ENCODE measurements at places on chromosomes 5 and 9. TPM values are rescaled to one million over a fixed set of nuclear protein-coding genes. Genes with fewer than 3 reads are reported as not detected.

DNA sequence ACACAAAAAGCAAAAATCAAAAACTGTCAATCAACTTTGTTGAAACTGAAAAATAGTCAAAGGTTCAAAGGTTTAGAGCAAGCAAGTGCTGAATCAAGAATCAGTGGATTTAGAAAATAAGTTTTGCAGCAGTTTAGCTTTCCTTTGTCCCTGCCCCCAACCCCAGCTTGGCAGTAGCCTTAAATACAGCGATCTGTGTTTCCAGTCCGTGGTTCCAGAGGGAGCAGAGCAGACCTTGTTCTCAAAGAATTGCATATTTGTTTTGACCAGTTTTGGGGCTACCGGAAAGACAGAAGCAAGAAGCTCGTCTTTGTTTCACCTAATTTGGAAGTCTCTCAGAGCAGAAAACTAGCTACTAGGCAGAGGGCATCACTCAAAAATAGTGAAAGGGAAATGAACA is 57.2 kb upstream of the PRDM9 start:
- H3K27ac ChIP-seq, result no peak overlapping the region
- no peaks in the 10 kb centered on the region for H3K36me3 ChIP-seq
- no peak for DNase-seq
- no peaks in the 10 kb centered on the region for H3K27me3 ChIP-seq
- no peaks in the 10 kb centered on the region for H3K4me1 ChIP-seq

DNA sequence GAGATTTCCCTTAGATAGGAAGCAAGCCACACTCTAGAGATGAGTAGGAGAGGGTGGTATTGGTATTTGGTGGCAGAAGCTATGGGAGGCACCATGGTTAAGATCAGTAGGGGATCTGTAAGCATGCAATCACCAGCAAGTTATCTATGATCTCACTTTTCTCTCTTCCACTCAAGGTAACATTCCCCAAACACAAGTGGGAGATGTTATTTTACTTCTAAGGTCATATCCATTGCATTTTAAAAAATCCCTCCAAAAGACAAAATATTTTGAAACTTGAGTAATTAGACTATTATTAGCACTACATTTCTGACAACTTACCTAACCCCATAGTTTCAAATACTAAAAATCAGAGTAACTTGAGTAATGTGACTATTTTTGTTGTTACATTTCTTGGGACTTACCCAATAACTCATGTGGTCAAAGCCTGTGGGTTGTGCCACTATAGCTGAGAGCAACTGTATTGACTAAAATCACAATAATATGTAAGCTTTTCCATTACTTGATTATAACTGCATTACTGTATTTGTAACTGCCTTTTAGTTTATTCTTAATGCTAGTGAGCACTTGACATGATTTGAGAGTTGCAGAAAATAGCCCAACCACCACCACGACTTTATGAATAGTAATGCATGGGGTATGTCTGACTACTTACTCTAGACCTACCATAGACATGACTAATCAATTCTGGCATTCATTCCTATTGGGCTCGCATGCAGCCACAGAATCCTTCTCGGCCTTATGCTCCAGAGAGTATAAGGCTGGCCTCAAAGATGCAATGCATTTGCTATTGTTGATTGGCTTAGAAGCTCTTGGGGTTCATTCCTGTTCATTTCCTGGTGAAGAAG is 264.7 kb downstream of the TRIM32 start:
- DNase-seq, result no peak
- no peak overlapping the region for H3K27ac ChIP-seq
- H3K27me3 ChIP-seq, result no peaks in the 10 kb centered on the region

- H3K27me3 ChIP-seq, result no peaks in the 10 kb centered on the region
- peaks cover 20% of the 10 kb centered on the region for H3K4me1 ChIP-seq
- DNase-seq, result peak; percentile 86
- no peak overlapping the region for H3K4me3 ChIP-seq
- H3K36me3 ChIP-seq, result no peaks in the 10 kb centered on the region
Measured at GRCh38 chr5:141691867-141692532, 10.0 kb upstream of the ARAP3 start.

- no peak overlapping the region for H3K27ac ChIP-seq
- DNase-seq, result no peak
- no peaks in the 10 kb centered on the region for H3K36me3 ChIP-seq
- H3K4me3 ChIP-seq, result no peak overlapping the region
- H3K27me3 ChIP-seq, result no peaks in the 10 kb centered on the region
Measured at GRCh38 chr5:102638316-102638715, 116.8 kb upstream of the PAM start.

GRCh38 chr5:67221487-67222242 is 25.1 kb upstream of the CD180 start:
- no peaks in the 10 kb centered on the region for H3K36me3 ChIP-seq
- no peaks in the 10 kb centered on the region for H3K27me3 ChIP-seq
- DNase-seq, result no peak
- no peak overlapping the region for H3K4me3 ChIP-seq
- H3K27ac ChIP-seq, result no peak overlapping the region

GRCh38 chr9:33498387-33498786 is 24.7 kb upstream of the NOL6 start:
- H3K27ac ChIP-seq, result no peak overlapping the region
- no peaks in the 10 kb centered on the region for H3K4me1 ChIP-seq
- no peak overlapping the region for H3K4me3 ChIP-seq

GRCh38 chr5:134383980-134384697 is 12.8 kb downstream of the UBE2B start:
- no peak overlapping the region for H3K4me3 ChIP-seq
- H3K4me1 ChIP-seq, result no peaks in the 10 kb centered on the region
- peaks cover 7% of the 10 kb centered on the region for H3K36me3 ChIP-seq
- DNase-seq, result no peak

- no peak overlapping the region for H3K4me3 ChIP-seq
- no peaks in the 10 kb centered on the region for H3K4me1 ChIP-seq
Measured at GRCh38 chr5:175609526-175609925, 48.3 kb upstream of the HRH2 start.

- no peaks in the 10 kb centered on the region for H3K36me3 ChIP-seq
- H3K27me3 ChIP-seq, result no peaks in the 10 kb centered on the region
- no peaks in the 10 kb centered on the region for H3K4me1 ChIP-seq
- no peak overlapping the region for H3K4me3 ChIP-seq
- H3K27ac ChIP-seq, result no peak overlapping the region
- DNase-seq, result no peak
Measured at GRCh38 chr5:133287500-133287899, 235.7 kb downstream of the HSPA4 start.

GRCh38 chr5:155616779-155617392 is 603.3 kb downstream of the KIF4B start:
- no peak overlapping the region for H3K27ac ChIP-seq
- no peak for DNase-seq
- no peaks in the 10 kb centered on the region for H3K27me3 ChIP-seq

GRCh38 chr9:5278486-5278885 is 26.0 kb downstream of the RLN2 start:
- no peaks in the 10 kb centered on the region for H3K27me3 ChIP-seq
- no peak overlapping the region for H3K4me3 ChIP-seq
- no peak for DNase-seq
- no peaks in the 10 kb centered on the region for H3K36me3 ChIP-seq
- H3K4me1 ChIP-seq, result no peaks in the 10 kb centered on the region
- H3K27ac ChIP-seq, result no peak overlapping the region

DNA sequence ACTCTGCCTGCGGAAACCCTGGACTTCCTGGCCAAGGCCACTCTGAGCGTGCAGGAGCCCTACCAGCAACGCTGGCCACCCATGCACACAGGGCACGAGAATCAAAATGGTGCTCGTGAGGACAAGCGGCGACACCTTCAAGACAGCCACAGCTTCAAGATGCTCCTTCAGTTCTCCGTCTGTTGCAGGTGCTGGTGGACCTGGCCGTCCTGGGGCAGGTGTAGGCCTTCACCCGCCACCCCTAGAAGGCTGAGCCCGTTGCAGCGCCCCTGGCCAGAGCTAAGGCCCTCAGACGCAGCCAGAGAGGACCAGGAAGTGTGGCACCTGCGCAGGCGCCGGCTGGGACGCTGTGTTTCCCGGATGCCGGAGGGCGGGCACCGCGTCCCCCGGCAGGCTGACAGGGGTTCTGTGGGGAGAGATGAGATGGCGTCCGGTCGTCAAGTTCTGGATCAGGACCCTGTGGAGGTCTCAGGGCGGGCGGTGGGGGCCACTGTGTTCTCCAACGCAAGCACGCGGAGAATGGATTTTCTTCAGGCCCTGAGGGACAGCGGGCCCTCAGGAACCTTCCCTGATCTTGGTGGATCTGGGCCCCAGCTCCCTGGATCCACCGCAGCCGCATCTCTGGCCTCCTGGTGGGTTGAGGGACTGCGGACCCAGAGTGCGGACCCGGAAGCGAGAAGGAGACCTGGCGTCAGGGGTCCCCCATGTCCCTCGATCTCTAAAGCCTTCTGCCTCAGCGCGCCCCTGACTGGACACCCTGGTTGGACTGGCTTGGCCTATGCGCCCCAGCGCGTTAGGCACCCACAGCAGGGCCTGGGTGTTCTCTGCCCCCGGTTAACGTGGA is 1770.8 kb upstream of the CDH9 start:
- H3K27ac ChIP-seq, result no peak overlapping the region
- H3K4me1 ChIP-seq, result no peaks in the 10 kb centered on the region
- no peak for DNase-seq

DNA sequence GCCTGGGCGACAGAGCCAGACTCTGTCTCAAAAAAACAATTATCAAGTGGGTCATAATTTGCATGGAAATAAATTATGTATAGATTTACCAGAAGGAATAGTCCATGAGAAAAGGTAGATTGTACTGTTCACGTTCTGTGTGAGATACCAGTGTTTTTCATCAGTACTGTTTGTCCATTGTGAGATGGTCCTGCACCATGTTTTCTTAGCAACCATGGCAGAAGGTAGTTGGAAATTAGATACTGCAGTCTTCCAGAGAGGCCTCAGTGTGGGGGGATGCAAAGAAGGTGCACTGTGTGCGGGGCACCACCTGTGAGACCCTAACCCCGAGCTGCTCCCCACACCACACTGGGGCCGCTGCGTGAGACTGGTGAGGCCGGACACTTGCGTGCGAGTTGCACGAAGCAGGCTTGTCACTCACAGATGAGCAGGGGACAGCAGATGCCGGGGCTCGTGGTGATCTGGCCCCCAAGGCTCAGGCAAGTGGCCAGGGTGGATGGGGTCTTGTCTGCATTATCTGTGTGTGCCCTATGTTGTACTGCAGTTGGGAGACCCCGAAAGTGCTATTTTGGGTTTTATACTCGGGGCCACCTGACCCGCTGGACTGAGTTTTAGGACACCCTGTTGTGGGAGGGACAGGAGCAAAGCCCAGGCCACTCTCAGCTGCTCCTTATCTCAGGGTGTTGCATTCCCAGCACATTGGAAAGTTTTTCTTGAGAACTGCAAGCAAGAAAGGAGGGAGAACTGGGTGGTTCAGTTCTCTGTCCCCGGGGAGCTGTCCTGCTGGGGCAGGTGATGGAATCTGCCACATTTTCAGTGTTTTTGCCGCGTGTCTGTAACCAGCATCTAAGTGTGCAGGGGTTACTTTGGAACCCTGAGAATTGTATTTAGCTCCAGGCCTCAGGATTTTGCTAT is 61.9 kb downstream of the EHMT1 start:
- DNase-seq, result no peak
- peaks cover 12% of the 10 kb centered on the region for H3K4me1 ChIP-seq
- H3K4me3 ChIP-seq, result no peak overlapping the region
- H3K27ac ChIP-seq, result no peak overlapping the region
- no peaks in the 10 kb centered on the region for H3K27me3 ChIP-seq
- peaks cover 7% of the 10 kb centered on the region for H3K36me3 ChIP-seq

DNA sequence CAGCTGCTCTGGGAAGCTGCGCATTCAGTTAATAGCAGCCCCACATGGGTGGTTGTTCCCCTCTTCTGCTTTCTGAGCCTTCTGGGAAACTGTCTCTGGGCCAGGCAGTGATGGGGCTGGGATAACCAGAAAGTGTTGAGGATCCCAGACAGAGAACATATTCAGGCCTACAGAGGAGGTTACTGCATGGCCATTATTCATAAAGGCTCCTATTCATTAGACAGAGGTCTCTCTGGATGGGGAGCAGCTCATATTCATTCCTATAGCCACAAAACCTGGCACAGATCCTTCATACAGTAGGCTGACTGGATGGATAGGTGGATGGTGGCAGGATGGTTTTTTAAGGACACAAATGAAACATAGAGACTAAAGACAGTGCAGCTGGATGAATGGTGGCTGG is 76.3 kb downstream of the HSPA4 start:
- no peak for DNase-seq
- no peak overlapping the region for H3K27ac ChIP-seq
- H3K4me1 ChIP-seq, result no peaks in the 10 kb centered on the region
- no peaks in the 10 kb centered on the region for H3K36me3 ChIP-seq
- no peak overlapping the region for H3K4me3 ChIP-seq

GRCh38 chr5:41598011-41598410 is 87.6 kb upstream of the PLCXD3 start:
- H3K4me1 ChIP-seq, result no peaks in the 10 kb centered on the region
- no peak for DNase-seq

DNA sequence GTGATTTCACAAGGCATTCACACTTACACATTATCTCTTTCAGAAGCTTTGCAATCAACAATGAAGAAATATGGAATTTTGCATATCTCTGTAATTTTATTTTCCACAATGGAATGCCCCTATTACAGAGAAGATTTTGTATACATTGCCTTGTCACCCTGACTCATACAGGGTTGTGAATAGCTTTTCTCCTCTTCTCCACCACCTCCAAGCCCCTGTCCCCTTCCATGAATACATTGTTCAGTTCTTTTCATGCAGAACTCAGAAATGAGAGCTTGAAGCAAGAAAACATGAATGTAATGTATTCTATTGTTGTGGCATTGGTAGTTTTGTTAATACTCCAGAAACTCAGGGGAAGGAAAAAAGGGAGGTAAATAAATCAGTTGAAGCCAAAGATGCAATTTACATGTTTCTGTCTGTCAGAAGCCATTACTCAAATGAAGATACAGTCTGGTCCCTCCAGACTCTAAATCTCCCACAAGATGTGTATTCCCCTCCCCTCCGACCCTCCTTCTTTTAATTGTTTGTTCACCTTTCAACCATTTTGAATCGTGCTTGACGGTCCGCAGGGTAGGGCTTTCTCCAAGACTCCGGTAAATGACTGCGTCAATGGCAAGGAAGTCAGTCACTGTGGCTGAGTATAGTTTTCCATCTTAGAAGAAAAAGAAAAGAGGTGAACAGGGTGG is 86.1 kb downstream of the SEMA6A start:
- no peaks in the 10 kb centered on the region for H3K27me3 ChIP-seq
- no peak overlapping the region for H3K4me3 ChIP-seq
- no peak overlapping the region for H3K27ac ChIP-seq
- H3K4me1 ChIP-seq, result no peaks in the 10 kb centered on the region

GRCh38 chr5:116766470-116766947 is 191.9 kb upstream of the SEMA6A start:
- no peak overlapping the region for H3K4me3 ChIP-seq
- no peaks in the 10 kb centered on the region for H3K36me3 ChIP-seq
- H3K27me3 ChIP-seq, result no peaks in the 10 kb centered on the region
- H3K27ac ChIP-seq, result no peak overlapping the region

GRCh38 chr9:121844098-121844497 is 192.7 kb downstream of the DAB2IP start:
- H3K27ac ChIP-seq, result no peak overlapping the region
- no peaks in the 10 kb centered on the region for H3K4me1 ChIP-seq
- no peak overlapping the region for H3K4me3 ChIP-seq
- no peaks in the 10 kb centered on the region for H3K27me3 ChIP-seq

The ORM2 gene
- total RNA-seq, result 3.4 TPM

The FOXE1 gene
- total RNA-seq, result not detected

The NMUR2 gene
- 0.81 TPM for total RNA-seq

The ROR2 gene
- 11.5 TPM for total RNA-seq

The MYOZ3 gene
- total RNA-seq, result 3.1 TPM

The PHPT1 gene
- 118 TPM for total RNA-seq

The ADAMTSL1 gene
- total RNA-seq, result 3.0 TPM

The PCDHGB2 gene
- 2.3 TPM for total RNA-seq

The SLC4A9 gene
- not detected for total RNA-seq

The GPR151 gene
- not detected for total RNA-seq

The PCDHGC4 gene
- 0.79 TPM for total RNA-seq

The SH3RF2 gene
- 11.7 TPM for total RNA-seq

The TAS2R1 gene
- not detected for total RNA-seq

The PALM2AKAP2 gene
- total RNA-seq, result 22.9 TPM

The SLC36A2 gene
- not detected for total RNA-seq

The FBP2 gene
- total RNA-seq, result not detected

The REEP2 gene
- 0.52 TPM for total RNA-seq
